Liver (tissue), 10 donors: ENCODE measurements at places on chromosomes 16 and 17.

- no peak for DNase-seq
These were observed 85.6 kb upstream of the RPH3AL start for GRCh38 chr17:438191-438590.

- DNase-seq, result no peak
These were observed 2.8 kb downstream of the FA2H start for GRCh38 chr16:74771656-74772315.

- DNase-seq, result no peak
These were observed 2.8 kb downstream of the ST6GALNAC1 start for GRCh38 chr17:76640550-76641380.

DNA sequence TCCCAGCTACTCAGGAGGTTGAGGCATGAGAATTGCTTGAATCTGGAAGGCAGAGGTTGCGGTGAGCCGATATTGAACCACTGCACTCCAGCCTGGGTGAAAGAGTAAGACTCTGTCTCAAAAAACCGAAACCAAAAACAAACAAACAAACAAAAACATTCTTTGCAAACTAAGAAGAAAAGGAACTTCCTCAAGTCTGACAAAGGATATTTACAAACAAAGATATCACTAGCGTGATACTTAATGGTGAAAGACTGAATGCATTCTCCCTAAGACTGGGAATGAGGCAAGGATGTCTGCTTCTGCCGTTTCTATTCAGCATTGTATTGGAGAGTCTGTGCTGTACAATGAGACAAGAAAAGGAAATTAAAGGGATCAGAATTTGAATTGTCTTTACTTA, 10.5 kb upstream of the MPO start:
- DNase-seq, result no peak

GRCh38 chr17:42316755-42317154, 28.5 kb downstream of the STAT5A start:
- DNase-seq, result no peak

GRCh38 chr17:46809110-46809571, 9.4 kb downstream of the WNT3 start:
- no peak for DNase-seq

GRCh38 chr16:87017371-87018012, 299.7 kb downstream of the C16orf95 start:
- no peak for DNase-seq

DNA sequence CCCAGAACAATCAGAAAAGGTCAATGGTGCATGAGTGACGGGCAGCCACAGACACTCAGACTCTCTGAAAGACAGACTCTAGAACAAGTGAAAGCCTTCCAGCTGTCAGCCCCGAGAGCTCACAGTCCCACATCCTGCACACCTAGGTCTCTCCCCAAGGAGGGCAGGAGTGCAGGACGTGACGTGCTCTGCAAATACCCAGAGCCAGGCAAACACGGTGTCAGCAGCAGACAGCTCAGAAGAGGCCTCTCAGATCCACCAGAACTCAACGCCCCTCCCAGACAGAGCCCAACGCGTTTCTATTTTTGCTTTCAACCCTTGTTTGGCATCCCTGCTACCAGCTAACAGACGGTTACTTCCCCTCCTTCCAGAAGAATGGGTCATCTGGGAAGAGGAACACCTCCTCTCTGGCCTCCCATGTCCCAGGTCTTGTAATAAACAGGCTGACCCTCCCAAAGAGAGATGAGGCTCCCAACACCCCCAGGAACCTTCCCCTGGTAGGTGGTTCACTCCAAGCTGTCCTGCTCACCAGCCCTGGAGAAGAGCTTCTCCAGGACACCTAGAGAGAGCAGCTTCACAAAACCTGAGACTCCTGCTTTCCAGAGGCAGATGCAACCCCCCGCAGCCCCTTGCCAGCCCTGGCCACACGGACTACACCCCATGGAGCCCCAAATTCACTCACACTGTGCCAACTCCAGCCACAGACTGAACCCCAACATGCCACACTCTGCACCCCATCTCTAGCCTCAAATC, 7.6 kb downstream of the PITPNM3 start:
- DNase-seq, result no peak
